ENCODE measurements at places on chromosomes 12 and 14.

GRCh38 chr12:69457433-69457832 is 12.8 kb upstream of the FRS2 start:
- DNase-seq: no peak

DNA sequence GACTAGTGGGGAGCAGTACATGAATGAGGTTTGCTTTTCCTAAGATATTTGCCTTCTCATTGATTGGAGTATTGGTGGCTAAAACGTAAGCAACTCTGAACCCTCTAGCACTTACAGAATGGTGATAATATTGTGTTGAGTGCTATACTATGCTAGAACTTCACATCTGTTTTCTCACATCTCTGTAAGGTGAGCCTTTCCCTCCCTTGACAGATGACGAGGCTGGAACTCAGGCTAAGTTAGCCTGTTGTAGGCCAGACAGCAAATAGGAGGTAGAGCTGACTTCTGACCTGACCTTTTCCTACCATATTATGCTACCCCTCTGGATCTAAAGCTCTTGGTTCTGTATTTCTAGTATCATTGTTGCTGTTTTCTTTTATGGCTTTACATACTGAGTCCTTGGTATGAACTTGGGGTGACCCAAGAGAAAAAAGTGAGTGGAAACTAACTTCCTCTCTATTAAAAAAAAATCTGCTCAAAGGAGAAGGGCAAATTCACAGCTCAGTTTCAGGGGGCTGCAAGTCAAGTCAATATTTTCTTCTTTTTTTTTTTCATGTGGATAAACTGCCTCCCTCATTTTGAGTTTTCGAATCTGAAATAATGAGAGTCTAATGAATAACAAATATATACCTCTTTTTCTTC is 85.9 kb downstream of the CRADD start:
- no peak for DNase-seq

GRCh38 chr12:27015730-27016076 is 1.5 kb upstream of the TM7SF3 start:
- no peak for DNase-seq

GRCh38 chr12:2688381-2688931 is 106.3 kb upstream of the FKBP4 start:
- no peak for DNase-seq

DNA sequence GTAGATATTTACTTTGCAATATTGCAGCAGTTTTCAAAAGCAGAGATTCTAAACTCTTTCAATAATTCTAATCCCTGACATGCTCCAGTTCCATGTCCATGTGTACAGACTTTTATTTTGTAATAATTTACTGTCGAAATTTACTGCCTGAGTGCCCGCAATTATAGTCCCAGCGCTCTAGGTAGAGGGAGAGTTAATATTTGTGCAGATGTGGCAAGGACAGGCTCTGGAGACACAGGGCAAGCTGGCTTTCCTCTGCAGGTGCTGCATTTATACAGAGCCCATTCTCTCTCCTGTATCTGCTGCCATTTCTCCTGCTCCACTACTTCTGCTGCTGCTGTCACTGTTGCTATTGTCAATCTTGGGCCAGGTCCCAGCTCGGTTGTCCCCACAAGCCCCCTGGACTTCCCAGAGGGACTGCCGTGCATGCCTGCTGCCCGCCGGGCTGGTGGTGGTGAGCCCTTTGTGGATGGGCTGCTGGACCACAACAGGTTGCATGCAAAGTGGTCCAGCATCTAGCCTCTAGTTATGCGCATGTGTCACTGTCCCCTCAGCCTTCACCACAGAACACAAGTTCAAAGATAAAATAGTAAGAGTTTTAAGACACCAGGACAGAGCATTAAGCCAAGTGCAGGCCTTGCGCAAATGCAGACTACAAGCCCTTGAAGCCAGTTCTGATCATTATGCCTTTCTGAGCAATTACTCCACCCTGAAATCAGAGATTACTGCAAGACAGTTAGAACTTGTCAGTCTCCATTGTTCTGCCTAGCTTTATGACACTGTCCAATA is 40.8 kb upstream of the CSRP2 start:
- DNase-seq: no peak

DNA sequence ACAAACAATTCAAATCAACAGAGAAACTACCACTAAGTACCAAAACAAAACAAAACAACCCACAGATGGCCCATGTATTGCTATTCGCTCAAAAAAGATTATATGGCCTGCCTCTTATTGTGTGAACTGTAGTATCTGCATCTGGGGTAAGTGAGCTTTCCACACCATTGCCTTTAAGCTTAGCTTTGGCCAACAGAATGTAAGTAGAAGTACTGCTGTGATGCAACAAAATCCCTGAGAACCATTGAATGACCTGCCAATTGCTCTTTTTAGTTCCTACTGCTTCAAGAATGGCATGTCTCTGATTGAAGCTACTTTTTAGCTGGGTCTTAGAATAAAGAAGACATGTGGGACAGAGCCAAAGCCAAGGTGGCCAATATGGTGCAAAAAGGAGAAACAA is 32.5 kb downstream of the PPFIA2 start:
- DNase-seq: no peak

DNA sequence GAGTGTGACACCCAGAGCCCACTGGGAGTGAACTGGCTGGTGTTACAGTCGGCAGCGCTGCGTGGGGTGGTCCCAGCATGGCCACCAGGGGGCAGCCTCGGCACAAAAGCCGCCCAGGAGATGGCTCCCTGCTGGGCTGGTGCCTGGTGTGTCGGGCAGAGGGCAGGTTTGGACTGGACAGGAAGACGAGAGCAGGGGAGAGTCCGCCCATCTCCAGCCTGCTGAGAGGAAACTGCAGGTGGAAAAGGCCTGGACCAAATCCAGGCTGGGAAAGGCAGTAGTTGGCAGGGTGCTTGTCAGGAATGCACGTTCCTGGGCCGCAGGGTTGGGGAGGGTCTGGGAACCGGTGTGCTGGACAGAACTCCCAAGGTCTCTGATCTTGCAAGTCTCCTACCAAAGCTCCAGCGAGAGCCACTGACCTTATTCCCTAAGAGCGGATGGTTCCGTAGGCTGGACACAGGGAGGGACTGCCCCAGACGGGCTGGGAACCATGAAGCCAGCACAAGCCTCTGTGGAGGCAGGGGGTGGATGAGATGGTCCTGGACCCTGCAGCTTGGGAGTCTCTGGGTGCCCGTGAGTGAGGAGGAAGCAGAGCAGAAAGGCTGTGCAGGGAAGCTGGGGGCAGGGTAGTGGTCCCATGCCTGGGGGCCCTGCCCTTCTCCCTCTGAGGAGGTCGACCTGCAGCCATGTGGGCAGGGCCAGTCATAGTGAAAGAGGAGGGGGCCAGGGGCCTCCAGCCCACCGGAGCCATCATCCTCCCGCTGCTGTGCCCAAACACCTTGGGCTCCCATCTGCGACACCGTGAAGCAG is 1.8 kb downstream of the AHNAK2 start:
- DNase-seq: peak; percentile 85

DNA sequence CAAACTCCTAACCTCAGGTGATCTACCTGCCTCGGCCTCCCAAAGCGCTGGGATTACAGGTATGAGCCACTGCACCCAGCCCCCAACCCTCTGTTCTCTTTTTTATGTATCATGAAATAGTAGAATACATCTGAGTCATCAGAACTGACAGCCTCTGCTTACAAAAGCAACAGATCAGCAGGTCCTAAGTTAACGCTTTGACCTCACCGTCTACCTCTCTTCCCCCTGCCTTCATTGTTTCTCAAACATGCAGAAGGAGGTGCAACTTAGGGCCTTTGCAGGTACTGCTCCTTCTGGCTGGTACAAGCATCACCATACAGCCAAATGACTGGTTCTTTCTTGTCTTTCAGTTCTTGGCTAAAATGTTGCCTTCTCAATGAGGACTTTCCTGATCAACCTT is 249.2 kb downstream of the PAWR start:
- no peak for DNase-seq

GRCh38 chr12:1346126-1346525 is 248.3 kb downstream of the FBXL14 start:
- no peak for DNase-seq

- no peak for DNase-seq
Observed at GRCh38 chr12:50477241-50477832, 27.4 kb upstream of the DIP2B start.
